GM23338 (cell line): ENCODE measurements at places on chromosomes 7 and 10. TPM values are rescaled to one million over a fixed set of nuclear protein-coding genes. Genes with fewer than 3 reads are reported as not detected.

DNA sequence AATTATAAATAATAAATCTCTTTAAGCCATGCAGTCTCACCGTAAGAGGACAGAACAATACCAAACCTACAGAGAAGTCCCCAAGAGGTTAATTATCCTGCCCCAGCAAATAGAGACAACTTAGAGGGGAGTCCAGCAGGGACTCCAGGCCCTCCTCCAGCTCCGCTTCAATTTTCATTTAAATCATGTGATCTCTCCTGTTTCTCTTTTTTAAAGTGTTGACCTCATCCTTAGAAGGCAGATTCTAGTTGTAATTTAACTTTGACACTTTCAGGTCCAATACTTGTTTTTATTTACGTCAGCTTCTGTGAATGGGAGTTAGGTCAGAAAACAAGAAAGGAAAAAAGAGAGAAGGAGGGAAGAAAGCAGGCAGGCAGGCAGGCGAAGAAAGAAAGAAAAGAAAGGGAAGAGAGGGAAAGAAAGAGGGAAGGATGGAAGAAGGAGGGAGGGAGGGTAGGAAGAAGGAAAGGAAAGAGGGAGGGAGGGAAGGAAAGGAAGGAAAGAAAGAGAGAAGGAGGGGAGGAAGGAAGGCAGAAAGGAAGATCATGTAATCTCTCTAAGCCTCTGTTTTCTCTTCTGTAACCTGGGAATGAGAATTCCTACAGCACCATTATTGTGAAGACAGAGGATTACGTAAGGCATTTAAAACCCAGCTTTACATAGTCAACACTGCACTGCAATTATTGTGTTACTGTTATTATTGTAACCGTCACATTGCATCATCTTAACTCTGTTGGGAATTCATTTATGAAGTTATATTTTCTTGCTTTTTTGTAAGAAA lies 227.7 kb downstream of the SKIDA1 start:
- DNase-seq: no peak

GRCh38 chr7:47154791-47155190 lies 427.1 kb downstream of the TNS3 start:
- DNase-seq: no peak

DNA sequence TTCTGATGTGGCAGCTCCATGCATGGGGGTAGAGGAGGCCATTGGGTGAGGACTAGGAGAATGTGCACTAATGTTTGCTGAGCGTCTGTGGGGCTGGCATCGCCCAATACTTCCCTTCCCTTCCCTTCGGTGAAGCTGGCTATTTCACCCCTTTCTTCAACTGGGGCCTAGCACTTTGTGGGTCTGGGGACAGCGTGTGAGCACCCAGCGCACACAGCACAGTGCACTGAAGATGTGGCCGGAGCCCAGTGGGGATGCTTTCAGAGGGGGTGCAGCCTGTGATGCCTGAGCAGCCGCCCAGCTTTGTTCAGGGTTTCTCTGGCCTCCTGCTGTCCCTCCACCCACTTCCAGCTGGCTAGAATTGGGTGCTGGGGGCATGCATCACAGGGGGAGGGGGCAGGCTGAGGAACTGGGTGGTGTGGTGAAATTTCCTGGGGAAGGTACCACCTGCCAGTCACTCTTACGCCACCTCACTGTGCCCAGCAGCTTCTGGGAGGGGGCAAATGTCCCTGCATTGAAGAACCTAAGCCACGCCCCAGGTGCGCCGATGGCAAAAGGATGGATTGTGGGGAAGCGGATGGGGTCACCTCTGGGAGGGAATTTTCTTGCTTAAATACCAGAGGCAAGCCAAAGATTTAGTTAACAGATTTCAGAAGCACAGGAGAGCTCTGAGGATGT lies 45.5 kb downstream of the CLEC2L start:
- no peak for DNase-seq

DNA sequence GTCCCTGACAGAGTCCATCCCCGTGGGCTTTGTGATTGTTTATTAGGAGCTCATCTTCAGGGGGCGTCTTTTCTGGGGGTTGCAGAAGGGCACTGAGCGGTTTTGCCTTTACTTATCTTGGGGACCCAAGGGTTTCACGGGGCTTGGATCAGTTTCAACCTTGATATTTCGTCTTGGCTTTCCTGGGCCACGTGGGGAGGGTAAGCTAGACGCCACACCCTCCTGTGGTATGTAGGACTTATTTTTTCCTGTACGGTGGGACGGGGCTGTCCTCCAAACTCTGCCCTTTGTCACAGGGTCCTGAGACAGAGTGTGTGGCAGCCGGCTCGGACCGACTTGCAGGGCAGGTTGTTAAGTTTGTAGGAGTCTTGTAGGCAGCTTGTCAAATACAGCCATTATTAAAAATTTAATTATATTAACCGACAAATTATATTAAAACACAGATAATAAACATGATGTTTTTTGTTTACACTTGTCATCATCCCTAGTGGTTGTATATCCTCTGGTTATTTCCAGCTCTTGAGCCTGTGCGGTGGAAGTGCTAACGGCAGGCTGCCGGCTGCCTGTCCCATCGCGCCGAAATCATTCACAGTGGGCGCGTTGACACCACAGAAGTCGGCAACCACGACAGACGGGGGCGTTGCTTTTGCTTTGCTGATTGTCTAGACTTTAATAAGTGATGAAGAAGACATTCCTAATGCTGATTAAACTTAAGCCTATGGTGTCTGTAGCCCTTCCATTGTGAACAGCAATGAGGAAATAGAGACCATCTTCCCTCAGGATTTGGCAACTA lies 193.2 kb downstream of the DNAJB6 start:
- no peak for DNase-seq

DNA sequence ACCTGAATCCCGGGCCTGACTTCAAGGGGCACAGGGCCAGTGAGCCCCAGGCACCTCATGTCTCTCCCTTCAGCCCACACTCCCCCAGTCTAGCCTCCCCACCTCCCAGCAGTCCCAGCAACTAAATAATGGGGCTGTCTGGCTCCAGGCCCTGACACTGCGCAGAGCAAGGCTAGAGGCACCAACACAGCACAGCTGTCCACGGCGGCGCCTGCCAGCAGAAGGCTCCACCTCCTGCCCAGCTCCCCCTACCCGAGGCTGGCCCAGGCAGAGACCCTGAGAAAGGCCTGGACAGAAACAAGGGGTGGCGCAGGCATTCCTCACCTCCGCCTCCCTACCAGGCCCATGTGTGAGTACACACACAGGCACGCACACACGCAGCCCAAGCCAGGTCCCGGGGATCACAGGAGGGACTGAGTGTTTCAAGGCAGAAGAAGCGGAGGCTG lies 6.1 kb downstream of the KCNH2 start:
- no peak for DNase-seq

DNA sequence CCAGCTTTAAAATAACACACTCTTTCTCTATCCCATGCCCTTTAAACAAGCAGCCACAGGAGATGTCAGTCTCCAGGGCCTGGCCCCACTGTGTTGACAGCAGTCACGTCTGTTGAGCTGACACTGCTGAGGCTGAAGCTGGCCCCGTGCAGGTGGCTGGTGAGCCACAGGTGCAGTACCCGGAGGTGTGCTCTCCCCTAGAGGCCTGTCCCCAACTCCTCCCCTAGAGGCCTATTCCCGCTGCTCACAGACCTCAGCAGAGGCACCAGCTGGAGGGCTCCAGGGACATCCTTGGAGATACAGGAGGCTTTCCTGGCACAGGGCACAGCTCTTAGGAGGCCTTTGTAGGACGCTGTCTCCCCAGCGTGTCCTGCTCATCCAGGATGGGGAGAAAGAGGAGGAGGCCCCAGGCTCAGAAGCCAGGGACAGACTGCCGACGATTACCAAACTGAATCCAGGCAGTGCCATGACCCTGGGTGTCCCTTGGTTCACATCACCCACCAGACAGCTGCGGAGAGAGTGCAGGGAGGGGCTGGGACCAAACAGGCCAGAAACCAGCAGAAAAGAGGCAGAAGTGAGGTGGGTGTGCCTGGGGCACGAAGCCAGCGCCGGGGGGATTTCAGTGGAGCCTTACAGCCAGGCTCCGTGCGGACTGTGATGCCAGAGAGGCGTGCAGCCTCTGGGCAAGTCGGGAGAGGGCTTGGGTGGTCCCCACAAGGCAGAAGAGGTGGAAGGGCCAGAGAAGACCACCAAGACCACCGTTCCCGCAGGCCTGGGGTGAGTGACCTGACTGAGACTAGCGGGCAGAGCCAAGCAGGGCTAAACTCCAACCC lies 18.5 kb upstream of the TTYH3 start:
- DNase-seq: no peak

DNA sequence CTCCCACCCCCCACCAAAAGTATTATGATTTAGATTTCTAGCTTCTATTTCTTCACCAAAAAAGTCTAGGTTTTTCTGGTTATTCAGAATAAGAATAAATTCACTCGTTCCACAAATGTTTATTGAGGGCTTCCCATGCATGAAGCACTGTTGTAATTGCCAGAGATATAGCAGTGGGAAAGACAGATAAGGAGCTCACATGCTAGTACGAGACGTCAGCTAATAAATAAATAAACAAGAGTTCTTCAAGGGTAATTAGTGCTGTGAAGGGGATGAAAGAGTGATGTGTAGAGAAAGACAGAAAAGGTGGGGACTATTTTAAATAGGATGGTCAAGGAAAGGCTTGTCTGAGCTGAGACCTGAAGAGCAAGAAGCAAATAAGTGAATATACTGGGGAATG lies 38.1 kb upstream of the SEPTIN7 start:
- no peak for DNase-seq

GRCh38 chr7:134988161-134988560 lies 1.9 kb downstream of the AGBL3 start:
- DNase-seq: no peak

DNA sequence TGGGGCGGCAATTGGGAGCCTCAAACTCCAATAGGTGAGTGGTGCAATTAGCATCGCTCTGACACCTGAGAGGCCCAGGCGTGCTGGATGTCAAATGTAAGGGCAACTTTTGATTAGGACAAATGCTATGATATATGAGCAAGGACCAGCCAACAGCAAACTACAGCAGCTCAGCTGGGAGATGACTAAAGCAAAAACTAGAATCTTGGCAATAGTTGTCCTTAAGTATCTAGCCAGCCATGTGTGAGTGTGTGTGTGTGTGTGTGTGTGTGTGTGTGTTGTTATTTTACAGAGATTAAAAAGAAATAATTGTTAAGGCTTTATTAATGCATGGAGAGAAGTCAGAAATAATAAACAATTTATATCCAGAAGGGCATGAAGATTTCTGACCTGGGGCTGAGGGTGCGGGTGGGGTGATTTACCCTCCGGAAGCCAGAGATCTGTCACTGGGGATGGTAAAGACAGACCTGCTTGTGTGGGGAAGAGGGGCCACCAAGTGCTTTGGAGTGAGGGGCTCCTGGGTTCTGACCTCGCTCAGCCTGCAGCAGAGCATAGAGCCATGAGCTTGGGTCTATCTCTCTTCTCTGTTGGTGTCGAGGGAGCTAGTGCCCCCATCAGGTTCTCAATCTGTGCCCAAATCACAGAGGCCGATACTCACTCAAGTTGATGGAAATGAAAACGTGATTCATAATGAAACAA lies 77.3 kb downstream of the EMX2 start:
- no peak for DNase-seq

DNA sequence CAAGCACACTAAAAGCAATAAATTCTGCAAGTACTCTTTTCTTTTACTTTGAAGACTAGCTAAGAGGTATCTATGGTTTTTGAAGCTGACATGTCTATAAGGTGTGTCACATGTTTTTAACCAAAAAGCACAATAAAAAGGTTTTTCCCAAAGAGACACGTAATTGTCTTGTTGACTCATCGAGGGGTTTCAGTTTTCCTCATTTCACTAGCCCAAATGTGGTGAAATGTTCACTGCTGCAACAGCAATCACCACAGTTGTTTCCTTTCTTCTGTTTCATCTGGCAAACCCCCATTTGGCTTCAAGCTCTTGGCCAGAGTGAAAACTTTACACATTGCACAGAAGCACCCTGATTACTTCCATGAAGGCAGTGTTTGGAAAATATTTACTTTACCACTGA lies 3.8 kb upstream of the HOXA4 start:
- DNase-seq: no peak

- no peak for DNase-seq
Observed at GRCh38 chr10:81708929-81709328, 166.1 kb upstream of the NRG3 start.

DNA sequence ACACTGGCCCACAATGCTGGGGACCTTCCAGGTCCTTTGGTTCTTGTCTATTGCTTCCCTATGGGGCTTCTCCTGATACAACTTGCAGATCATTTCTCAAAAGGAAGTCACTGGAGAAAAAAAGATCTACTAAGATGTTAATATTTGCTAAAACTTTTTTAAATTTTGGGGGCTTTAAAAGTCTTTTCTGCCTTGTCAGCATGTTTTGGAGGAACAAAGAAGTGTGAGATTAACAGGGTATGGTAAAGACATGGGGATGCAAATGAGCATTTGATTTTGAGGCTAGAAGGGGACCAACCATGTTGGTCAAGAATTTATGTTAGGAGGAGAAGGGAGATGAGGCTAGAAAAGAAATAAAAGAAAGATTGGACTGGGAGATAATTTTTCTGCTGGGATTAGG lies 515.4 kb downstream of the HTR7 start:
- DNase-seq: no peak

The AEBP1 gene
- total RNA-seq: 36.7 and 42.0 TPM in 2 replicates

The GSTO2 gene
- total RNA-seq: 30.7 and 39.3 TPM in 2 replicates

The ABCC2 gene
- total RNA-seq: 0.45 and 1.0 TPM in 2 replicates

The PRPS1L1 gene
- not detected in 2 replicates for total RNA-seq

The RBAK gene
- 15.1 and 15.2 TPM in 2 replicates for total RNA-seq

The SCRN1 gene
- total RNA-seq: 60.5 and 66.7 TPM in 2 replicates

The MKX gene
- 0.97 and 1.6 TPM in 2 replicates for total RNA-seq
